Naive thymus-derived CD4-positive, alpha-beta T cell (primary cell): ENCODE measurements at places on chromosomes 6 and 20. TPM values are rescaled to one million over a fixed set of nuclear protein-coding genes. Genes with fewer than 3 reads are reported as not detected.

The OVOL2 gene
- not detected for total RNA-seq

The PRL gene
- total RNA-seq = not detected

The ACTL10 gene
- 3.2 TPM in 2 replicates for total RNA-seq

The FLOT1 gene
- 73.7 TPM for total RNA-seq

The ADISSP gene
- 27.1 and 27.4 TPM in 2 replicates for total RNA-seq

The CDSN gene
- not detected for total RNA-seq

The SLC32A1 gene
- not detected in 2 replicates for total RNA-seq

The DAAM2 gene
- not detected for total RNA-seq

The TCP11 gene
- total RNA-seq = not detected

The GSTA3 gene
- total RNA-seq = not detected

The ANGPT4 gene
- total RNA-seq = not detected

The ZKSCAN4 gene
- total RNA-seq = 4.0 TPM

DNA sequence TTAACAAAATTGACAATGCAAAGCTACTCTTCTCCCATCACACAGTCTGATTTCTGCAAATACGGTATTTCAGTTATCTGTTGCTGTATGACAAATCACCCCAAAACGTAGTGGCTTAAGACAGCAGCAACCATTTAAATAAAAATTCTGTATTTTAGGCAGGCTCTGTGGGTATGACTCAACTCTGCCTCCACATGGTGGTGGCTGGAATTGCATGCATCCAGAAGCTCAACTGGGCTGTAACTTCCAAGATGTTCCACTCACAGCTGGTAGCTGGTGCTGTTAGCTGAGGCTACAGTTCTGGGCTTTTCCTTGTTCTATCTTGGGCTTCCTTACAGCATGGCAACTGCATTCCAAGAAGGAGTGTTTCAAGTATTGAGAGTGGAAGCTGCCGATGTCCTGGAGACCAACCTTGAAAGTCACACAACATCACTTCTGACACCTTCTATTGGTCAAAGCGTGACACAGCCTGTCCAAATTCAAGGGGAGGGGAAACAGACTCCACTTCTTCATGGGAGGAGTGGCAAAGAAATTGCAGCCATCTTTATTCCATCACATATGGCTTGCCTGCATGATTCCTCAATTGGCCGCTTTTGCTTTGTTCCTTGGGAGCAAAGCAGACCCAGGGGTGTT is 39.7 kb upstream of the TULP1 start:
- H3K36me3 ChIP-seq = no peaks in the 10 kb centered on the region
- no peak overlapping the region for H3K4me3 ChIP-seq
- no peaks in the 10 kb centered on the region for H3K27me3 ChIP-seq
- DNase-seq = peak; percentile 36
- H3K4me1 ChIP-seq = no peaks in the 10 kb centered on the region

- DNase-seq = no peak
- H3K4me1 ChIP-seq = no peaks in the 10 kb centered on the region
- no peaks in the 10 kb centered on the region for H3K36me3 ChIP-seq
Observed at GRCh38 chr6:10613723-10614122, 80.7 kb downstream of the C6orf52 start.

DNA sequence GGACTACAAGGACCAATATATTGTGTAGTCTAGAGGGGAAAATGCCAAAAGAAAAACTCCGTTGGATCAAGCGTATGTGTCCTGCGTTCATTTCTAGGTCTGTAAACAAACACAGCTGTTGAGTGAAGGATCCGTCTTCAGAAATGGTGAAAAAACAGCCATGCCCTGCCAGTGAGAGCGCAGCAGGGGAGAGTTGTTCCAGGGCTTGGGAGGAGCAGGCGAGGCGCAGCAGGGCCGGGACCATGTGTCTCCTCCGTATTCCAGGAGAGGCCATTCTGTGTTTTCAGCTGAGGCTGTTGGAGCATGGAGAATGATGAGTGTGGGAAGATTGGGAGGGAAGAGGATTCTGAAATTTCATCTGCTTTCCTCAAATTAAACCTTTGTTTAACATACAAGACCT is 38.0 kb downstream of the BMP6 start:
- no peak overlapping the region for H3K27ac ChIP-seq
- no peaks in the 10 kb centered on the region for H3K36me3 ChIP-seq
- no peaks in the 10 kb centered on the region for H3K4me1 ChIP-seq
- no peak for DNase-seq
- H3K27me3 ChIP-seq = no peaks in the 10 kb centered on the region
- no peak overlapping the region for H3K4me3 ChIP-seq

DNA sequence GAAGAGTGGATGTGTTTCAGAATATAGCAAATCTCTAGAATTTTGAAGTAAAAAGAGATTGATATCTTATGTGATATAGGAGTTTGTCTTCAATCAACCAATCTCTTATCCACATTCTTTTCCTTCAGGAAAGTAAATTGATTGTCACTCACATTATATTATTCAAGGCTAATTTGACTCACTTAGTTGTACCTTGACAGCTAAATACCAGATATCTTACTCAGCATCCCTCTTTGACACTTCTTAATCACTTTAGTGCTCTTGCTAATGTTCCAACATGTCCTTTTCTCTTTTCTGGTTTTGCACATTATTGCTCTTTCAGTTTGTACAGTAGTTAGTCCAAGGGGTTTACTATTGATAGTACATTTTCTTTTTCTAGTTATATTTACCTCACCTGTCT is 286.9 kb upstream of the PTCHD4 start:
- H3K27me3 ChIP-seq = no peaks in the 10 kb centered on the region
- DNase-seq = no peak
- no peaks in the 10 kb centered on the region for H3K4me1 ChIP-seq
- H3K27ac ChIP-seq = no peak overlapping the region
- H3K36me3 ChIP-seq = no peaks in the 10 kb centered on the region
- H3K4me3 ChIP-seq = no peak overlapping the region

GRCh38 chr6:69758214-69758613 is 38.6 kb downstream of the LMBRD1 start:
- H3K4me3 ChIP-seq = no peak overlapping the region
- H3K4me1 ChIP-seq = no peaks in the 10 kb centered on the region
- H3K27me3 ChIP-seq = no peaks in the 10 kb centered on the region
- H3K27ac ChIP-seq = no peak overlapping the region
- DNase-seq = no peak

DNA sequence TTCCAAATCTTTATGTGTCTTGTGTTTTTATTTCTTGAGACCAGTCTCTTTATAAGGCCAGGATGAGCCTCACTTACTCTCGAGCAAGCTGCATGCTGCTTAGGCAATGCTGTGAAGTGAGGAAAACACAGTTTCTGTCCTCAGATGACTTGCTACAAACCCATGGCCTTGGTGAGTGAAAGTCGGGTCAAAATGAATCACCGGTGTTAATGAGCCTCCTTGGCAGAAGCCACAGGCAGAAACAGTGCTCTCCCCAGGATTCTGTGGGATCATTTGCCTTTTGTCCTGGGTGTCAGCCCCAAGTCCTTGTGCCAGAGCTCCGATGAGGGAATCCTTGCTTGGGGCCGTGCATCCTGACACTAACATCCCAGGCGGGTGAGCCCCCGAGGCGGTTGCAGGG is 482.5 kb downstream of the QKI start:
- H3K27ac ChIP-seq = no peak overlapping the region
- H3K27me3 ChIP-seq = no peaks in the 10 kb centered on the region
- no peak for DNase-seq
- H3K4me1 ChIP-seq = no peaks in the 10 kb centered on the region

- no peaks in the 10 kb centered on the region for H3K36me3 ChIP-seq
- DNase-seq = peak; percentile 30
- peaks cover 14% of the 10 kb centered on the region for H3K4me1 ChIP-seq
- H3K27me3 ChIP-seq = no peaks in the 10 kb centered on the region
- H3K27ac ChIP-seq = peak overlapping the region; percentile 67
- H3K4me3 ChIP-seq = peak overlapping the region; percentile 42
Observed at GRCh38 chr6:28488916-28489365, 26.7 kb downstream of the GPX6 start.

GRCh38 chr6:30047220-30047619 is 13.8 kb upstream of the POLR1H start:
- no peak overlapping the region for H3K27ac ChIP-seq
- H3K36me3 ChIP-seq = peaks cover 3% of the 10 kb centered on the region
- no peak overlapping the region for H3K4me3 ChIP-seq
- H3K27me3 ChIP-seq = no peaks in the 10 kb centered on the region
- H3K4me1 ChIP-seq = no peaks in the 10 kb centered on the region

DNA sequence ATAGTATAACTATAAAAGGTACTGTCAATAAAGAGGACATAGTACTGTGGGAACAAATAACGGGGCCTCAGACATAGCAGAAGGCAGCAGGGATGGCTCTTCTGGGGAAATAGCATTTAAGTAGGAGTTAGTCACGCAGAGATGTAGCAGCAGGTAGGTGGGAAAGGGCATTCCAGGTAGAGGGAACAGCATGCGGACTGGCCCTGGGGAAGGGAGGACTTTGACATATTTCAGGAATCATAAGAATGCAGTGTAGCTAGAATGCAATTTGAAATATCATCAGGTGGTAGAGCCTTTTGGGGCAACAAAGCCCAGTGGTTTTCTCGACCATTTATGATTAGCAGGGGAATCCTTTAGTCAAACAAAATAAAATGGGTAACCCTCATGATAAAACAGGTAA is 191.1 kb downstream of the SLC24A3 start:
- H3K4me3 ChIP-seq = no peak overlapping the region
- H3K4me1 ChIP-seq = no peaks in the 10 kb centered on the region
- no peak for DNase-seq
- H3K27me3 ChIP-seq = no peaks in the 10 kb centered on the region

DNA sequence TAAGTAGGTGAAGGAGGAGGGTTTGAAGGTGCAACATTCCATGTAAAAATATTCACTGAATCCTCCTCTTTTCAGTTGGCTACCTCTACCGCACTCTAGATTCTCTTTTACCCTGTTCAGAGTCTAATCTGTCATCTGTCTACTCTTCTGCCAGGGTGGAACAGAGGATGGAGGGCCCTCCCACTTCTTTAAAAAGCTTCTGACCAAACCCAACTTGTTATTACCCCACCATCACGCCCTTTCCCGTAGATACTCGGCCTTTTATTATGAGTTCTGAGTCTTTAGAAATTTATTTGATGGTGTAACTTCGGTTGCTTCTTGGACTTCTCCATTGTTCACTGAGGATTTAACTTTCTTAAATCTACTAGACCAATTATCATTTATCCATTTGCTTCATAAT is 11.7 kb downstream of the STX11 start:
- H3K4me3 ChIP-seq = no peak overlapping the region
- no peaks in the 10 kb centered on the region for H3K36me3 ChIP-seq
- no peak for DNase-seq
- H3K27ac ChIP-seq = no peak overlapping the region
- H3K27me3 ChIP-seq = no peaks in the 10 kb centered on the region

GRCh38 chr6:628766-629165 is 28.1 kb downstream of the HUS1B start:
- no peaks in the 10 kb centered on the region for H3K27me3 ChIP-seq
- no peak overlapping the region for H3K27ac ChIP-seq
- peaks cover 3% of the 10 kb centered on the region for H3K36me3 ChIP-seq
- DNase-seq = no peak

DNA sequence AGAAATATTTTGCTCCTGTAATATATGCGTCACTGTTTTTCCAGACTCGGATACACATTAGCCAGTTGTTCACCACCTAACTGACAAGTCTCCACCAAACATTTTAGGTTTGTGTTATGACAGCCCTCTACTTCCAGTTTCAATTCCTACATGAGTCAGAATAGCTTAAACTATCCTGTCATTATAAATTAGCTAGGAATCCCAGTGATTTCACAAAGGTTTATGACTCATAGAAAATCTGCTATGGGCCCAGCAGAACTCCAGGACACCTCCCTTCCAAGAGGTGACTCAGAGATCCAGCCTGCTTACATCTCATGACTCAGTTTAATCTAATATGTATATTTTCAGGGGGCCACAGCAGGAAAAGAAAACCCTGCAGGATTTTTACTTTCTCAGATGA is 17.4 kb upstream of the PLCB4 start:
- H3K4me1 ChIP-seq = no peaks in the 10 kb centered on the region
- DNase-seq = no peak
- H3K4me3 ChIP-seq = no peak overlapping the region

GRCh38 chr20:51497542-51498467 is 44.7 kb downstream of the NFATC2 start:
- H3K27ac ChIP-seq = peak overlapping the region; percentile 71
- H3K27me3 ChIP-seq = no peaks in the 10 kb centered on the region
- peaks cover 84% of the 10 kb centered on the region for H3K4me1 ChIP-seq
- H3K4me3 ChIP-seq = peak overlapping the region; percentile 44

- H3K36me3 ChIP-seq = no peaks in the 10 kb centered on the region
- no peak for DNase-seq
- no peaks in the 10 kb centered on the region for H3K4me1 ChIP-seq
- no peaks in the 10 kb centered on the region for H3K27me3 ChIP-seq
Observed at GRCh38 chr6:97819710-97820109, 536.7 kb upstream of the MMS22L start.

DNA sequence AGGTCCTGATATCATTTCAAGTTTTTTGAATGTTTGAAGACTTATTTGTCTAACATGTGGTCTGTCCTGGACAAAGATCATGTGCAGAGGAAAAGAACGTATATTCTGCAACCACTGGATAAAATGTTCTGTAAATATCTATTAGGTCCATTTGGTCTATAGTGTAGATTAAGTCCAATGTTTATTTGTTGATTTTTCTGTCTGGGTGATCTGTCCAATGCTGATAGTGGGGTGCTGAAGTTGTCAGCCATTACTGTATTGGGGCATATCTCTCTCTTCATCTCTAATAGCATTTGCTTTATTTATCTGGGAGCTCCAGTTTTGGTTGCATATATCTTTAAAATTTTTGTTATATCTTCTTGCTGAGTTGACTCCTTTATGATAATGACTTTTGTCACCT is 258.4 kb upstream of the CITED2 start:
- no peaks in the 10 kb centered on the region for H3K4me1 ChIP-seq
- no peak overlapping the region for H3K4me3 ChIP-seq
- H3K36me3 ChIP-seq = no peaks in the 10 kb centered on the region
- DNase-seq = no peak
- H3K27ac ChIP-seq = no peak overlapping the region

- no peak overlapping the region for H3K4me3 ChIP-seq
- H3K27ac ChIP-seq = no peak overlapping the region
- no peaks in the 10 kb centered on the region for H3K4me1 ChIP-seq
- DNase-seq = no peak
- H3K27me3 ChIP-seq = no peaks in the 10 kb centered on the region
- H3K36me3 ChIP-seq = peaks cover 4% of the 10 kb centered on the region
Observed at GRCh38 chr6:34610819-34611477, 54.8 kb upstream of the SPDEF start.

GRCh38 chr6:77656999-77657764 is 4.3 kb downstream of the MEI4 start:
- H3K27ac ChIP-seq = no peak overlapping the region
- H3K4me3 ChIP-seq = no peak overlapping the region
- no peaks in the 10 kb centered on the region for H3K36me3 ChIP-seq
- no peaks in the 10 kb centered on the region for H3K4me1 ChIP-seq

DNA sequence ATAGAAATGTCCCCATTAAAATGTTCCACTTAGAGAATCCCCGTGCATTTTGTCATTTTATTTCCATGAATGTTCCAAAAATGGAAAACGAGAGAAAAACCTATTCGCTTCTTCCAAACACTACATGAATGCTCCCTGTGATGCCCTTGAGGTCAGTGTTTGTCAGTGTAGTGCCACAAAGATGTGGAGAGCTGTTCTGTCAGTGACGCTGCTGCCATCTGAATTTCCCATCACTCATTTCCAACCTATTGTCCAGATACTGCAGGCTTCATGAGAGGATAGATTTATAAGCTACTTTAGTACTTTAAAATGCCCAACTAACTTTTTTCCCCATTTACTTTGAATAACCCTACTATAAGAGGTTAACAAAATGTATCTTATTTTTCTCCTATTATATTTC is 335.8 kb downstream of the CDKAL1 start:
- no peaks in the 10 kb centered on the region for H3K27me3 ChIP-seq
- no peaks in the 10 kb centered on the region for H3K4me1 ChIP-seq
- H3K27ac ChIP-seq = no peak overlapping the region
- DNase-seq = no peak
- H3K36me3 ChIP-seq = no peaks in the 10 kb centered on the region
- no peak overlapping the region for H3K4me3 ChIP-seq
